ENCODE measurements at places on chromosomes 7 and 10.

- no peak for DNase-seq
Measured at GRCh38 chr7:121058975-121059374, 70.5 kb downstream of the CPED1 start.

- no peak for DNase-seq
Measured at GRCh38 chr7:79502151-79502550, 48.7 kb upstream of the MAGI2 start.

DNA sequence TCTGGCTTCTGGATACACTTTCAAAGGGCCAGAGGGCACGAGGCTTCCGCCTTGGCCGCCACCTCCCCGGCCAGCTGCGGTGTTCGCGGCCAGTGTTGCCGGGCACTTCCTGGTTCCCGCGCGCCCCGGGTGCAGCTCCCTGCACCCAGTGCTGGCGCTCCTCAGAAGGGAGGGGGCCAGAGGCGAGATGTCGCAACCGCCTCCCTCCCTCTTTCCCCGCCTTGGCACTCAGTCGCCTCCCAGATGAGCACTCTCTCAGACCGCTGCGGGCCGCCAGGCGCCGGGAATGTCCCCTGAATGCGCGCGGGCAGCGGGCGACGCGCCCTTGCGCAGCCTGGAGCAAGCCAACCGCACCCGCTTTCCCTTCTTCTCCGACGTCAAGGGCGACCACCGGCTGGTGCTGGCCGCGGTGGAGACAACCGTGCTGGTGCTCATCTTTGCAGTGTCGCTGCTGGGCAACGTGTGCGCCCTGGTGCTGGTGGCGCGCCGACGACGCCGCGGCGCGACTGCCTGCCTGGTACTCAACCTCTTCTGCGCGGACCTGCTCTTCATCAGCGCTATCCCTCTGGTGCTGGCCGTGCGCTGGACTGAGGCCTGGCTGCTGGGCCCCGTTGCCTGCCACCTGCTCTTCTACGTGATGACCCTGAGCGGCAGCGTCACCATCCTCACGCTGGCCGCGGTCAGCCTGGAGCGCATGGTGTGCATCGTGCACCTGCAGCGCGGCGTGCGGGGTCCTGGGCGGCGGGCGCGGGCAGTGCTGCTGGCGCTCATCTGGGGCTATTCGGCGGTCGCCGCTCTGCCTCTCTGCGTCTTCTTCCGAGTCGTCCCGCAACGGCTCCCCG is at the start of gene FFAR4:
Gene FFAR4, plus strand, starts transcription at position 231 of the 842 bp plus-strand sequence. Its CDS starts 56 bp downstream, at position 287.
- DNase-seq, result no peak

DNA sequence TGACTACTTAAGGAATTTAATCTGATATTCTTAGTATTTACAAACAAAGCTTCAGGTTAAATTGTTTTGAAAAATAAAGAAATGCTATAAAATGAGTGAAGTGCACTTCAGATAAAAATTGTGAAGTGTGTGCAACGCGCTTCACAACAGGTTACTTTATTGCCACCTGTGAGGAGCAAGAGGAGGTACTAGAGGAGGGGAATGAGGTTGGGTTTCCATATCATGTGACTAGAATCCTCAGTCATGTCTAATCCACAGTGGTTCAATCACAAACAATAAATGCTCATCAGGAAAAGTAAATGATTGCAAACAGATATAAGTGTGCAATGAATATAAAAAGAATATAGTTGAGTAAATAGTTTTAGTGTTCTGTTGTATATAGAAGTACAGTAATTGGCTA is 34.5 kb upstream of the CD36 start:
- DNase-seq, result no peak

DNA sequence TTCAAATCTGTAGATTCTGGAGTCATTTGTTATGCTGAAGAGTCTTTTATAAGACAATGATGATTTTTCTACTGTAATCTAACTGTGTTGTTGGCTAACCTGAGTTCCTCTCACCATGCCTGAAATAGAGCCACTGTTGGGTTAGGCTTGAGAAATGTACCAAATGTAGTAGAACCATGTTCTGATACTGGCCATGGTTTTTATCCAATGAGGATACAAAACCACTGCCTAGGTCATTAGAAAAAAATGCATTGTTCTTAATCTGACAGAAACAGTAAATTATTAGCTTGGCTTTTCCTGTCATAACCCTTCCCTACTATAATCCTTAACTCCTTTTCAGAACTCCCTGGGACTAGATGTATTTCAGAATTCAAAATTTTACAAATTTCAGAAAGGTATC is 86.6 kb downstream of the RAPGEF5 start:
- DNase-seq, result no peak

- no peak for DNase-seq
Measured at GRCh38 chr10:88254091-88254490, 329.0 kb downstream of the RNLS start.

- DNase-seq, result no peak
Measured at GRCh38 chr7:157253850-157254249, 83.0 kb upstream of the DNAJB6 start.

DNA sequence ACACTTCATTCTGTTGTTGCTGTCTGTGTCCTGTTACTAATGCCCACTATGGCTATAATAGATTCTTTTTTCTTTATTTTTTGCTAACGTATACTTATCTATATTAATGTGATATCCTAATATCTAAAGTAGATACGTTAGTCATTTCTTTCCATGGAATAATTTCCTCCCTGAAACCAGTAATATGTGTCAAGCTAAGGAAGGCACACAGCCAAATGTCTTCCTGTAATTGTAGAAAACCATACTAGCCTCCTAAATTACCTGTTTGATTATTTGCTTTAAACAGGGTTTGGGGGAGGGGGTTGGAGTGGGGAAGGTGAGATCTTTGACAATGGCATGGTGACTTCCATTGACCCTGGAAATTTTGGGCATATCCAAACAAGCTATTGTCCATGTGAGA is 56.4 kb downstream of the THNSL1 start:
- DNase-seq, result no peak

DNA sequence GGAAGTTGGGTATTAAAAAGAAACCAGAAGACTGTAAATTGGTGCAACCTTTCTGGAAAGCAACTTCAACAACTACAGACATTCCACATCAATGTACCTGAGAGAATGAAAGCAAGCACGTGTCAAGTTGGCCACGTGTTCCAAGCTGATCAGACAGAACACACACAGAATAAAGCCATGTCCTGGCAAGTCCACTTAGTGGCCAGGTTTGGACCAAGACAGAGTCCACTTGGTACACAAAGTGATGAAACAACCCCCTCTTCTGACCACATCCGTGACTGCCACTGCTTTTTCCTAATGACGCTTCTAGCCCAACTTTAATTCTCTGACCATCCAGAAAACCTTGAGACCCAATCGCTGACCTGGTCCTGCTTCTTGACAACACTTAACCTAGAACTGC is 109.4 kb downstream of the ABLIM1 start:
- DNase-seq, result no peak

DNA sequence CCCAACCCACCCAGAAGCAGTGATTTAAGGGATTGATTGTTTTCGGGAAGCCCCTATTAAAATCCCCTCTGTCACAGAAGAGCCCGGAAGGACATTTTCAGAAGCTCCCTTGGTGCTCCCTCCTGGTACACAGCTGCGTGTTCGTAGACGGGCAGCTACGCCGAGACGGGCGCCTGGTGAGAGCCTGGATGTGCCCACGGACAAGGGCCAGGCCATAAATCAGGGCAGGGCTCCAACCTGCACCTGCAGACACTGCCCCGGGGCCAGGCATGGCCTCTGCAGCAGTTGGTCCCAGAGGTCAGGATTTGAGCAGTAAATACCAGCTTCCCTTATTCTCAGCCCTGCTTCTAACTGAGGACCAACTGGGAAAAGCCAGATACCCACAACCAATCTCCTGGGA is 106.8 kb downstream of the PAXIP1 start:
- no peak for DNase-seq

DNA sequence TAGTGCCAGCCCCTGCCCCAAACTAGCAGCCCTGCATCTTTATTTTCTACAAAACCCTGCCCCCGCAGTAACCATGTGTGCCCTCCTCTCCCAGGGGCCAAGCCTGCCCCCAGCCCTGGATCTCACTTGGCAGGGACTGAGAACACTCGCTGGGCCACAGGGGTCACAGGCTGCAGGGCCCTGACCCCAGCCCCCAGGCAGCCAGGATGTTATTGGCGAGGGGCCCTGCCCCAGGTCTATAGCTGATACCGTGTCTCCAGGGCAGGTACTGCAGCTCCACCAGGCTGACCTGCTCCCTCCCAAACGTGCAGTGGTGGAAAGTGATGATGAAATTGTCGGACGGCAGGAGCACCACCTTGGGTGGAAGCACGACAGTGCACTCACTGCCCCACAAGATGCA is 35.9 kb upstream of the TUBB8 start:
- DNase-seq, result no peak

GRCh38 chr7:159105066-159105780 is 39.4 kb downstream of the VIPR2 start:
- no peak for DNase-seq

- DNase-seq, result no peak
Measured at GRCh38 chr10:86043236-86043635, 323.4 kb downstream of the GRID1 start.

- DNase-seq, result no peak
Measured at GRCh38 chr10:121087688-121088087, 236.5 kb downstream of the WDR11 start.

DNA sequence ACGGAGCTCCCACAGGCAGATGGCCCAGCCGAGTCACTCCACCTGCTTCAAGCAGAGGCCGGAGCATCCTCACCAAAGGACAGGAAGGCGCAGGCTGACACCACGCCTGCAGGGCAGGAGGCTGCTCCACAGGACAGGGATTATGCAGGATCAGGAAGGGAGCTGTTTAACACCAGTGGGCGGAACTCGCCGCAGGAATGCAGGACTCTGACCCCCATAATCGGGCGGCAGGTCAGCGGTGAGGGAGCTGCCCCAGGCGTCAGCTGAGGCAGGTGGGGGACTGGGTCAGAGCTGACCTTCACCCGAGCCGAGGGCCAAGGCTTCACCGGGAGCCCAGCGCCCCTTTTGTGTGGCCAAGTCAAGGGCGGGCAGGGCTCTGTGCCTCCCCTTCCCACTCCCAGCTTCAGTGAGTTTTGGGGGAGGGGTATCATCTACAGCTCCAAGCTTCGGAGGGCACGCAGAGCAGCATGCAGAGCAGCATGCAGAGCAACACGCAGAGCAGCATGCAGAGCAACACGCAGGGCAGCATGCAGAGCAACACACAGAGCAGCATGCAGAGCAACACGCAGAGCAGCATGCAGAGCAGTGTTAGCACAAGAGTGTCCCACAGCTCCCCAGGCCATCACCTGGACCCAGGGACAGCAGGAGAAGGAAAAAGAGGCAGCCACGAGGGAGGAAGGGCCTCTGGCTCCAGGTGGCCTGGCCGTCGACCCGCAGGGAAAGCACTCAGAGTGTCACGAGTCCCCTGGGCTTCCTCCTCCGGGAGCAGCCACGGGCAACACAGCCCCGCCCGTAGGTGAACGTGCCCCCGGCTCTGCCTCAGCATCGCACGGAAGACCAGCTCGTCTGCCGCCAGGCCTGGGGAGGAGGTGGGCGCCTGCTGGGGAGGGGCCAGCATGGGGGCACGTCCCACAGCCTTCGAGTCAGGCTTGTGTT is 151.7 kb upstream of the PPP2R2D start:
- no peak for DNase-seq

DNA sequence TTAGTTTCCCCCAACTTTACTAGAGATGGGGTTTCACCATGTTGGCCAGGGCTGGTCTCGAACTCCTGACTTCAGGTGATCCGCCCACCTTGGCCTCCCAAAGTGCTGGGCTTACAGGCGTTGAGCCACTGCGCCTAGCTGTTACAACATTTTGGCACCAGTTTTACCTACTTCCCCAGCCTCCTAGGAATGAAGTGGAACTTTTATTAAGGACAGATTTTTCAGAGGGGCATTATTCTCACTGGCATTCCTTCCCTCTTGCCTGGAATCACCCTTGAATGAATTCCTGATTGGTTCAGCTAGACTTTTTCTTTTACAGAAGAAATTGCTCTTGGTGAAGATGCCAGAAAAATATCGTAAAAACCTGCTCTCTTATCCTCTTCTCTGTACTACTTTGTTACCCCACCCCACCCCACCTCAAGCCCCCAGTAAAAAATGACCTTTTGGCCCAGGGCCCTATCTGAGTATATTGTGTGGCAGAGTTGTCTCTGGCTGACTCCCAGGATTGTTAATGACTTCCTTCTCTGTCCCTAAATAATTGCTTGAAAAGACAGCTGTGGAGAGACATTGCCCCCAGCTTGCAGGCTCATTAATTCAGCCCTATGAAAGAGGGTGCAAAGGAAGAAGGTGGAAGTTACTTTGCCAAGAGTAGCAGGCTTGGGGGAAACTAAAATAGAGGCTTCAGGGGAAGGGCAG is 189.6 kb downstream of the AUTS2 start:
- DNase-seq, result no peak

DNA sequence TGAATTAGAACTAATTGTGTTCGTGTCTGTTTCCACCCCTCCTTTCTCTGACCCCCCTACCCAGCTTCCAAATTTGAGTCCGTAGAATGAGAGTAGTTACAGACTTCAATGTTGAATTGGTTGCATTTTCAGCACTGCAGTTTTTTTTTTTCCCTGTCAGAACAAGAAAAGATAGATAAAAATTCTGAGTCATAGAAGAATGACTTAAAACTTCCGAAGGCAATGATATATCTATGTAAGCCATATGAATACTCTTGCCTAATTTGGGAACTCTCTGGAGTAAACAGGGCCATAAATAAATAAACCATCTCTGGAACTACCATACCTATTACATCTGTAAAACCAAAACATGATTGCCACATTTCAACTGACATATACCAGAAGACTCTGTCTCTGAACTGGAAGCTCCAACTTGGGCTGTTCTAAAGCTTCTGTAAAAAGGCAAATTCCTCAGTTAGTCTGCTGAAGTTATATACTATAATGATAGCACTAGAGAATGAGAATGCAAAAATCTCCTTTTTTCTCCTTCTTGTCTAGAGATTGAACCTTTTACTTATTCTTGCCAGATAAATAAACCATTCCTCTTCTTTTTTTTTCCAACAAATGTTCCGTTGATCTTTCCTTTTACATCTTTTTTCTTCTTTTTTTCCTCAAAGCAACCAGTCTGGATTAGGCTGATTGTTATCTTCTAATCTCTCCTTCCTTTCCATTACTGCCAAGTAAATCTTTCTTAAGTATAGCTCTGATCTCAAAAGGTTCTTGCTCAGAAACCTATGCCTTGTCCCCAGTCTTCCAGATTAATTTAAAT is 23.5 kb downstream of the VCL start:
- DNase-seq, result no peak

DNA sequence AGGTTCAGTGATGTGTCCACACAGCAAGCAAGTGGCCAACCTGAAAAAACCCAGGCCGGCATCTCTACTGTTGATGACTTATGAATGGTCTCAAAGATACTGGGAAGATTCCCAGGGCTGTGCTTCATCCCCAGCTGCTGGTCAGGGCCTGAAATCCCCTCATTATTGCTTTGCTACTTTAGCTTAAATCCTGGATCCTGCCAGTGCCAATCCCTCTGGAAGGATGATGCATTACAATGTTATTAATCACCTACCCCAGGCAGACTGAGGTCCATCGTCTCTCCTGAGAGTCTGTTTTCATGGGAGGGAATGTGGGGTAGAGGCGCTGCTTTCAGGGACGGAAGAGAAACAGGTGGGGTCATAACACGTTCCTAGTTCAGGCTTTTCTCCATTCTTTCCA is 371.6 kb downstream of the RPS24 start:
- DNase-seq, result no peak

- no peak for DNase-seq
Measured at GRCh38 chr7:129741743-129742213, 130.3 kb downstream of the NRF1 start.

Data from urinary bladder (tissue), 4 donors.